Neuronal stem cell (in vitro differentiated cells): ENCODE measurements at places on chromosomes 16 and 17.
A peak's percentile ranks its signal among the peaks of the same experiment; 100 is the strongest.

DNA sequence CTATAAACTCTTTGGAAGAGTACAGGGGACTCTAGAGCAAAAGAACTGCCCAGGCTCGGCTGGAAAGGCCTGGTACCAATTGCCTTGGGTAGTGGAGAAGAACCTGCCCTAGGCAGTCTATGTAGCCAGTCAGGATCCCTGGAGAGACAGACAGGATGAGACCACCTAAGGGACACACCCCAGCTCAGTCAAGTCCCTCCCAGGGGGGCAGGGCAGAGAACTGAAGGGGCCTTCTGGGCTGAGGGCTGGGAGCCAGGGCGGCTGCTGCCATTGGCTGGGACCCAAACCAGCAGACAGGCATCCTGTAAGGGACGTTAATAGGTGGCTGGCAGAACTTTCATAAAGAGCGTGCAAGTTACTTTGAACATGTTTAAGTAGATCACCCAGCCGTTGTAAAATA, 12.8 kb upstream of the SLC38A8 start:
- H3K4me1 ChIP-seq, result no peaks in the 10 kb centered on the region
- H3K36me3 ChIP-seq, result peaks cover 37% of the 10 kb centered on the region
- H3K27ac ChIP-seq, result no peak overlapping the region
- H3K4me3 ChIP-seq, result no peak overlapping the region

- no peak overlapping the region for H3K27ac ChIP-seq
- H3K36me3 ChIP-seq, result no peaks in the 10 kb centered on the region
- peaks cover 2% of the 10 kb centered on the region for H3K4me1 ChIP-seq
- no peak for DNase-seq
- H3K27me3 ChIP-seq, result no peaks in the 10 kb centered on the region
- no peak overlapping the region for H3K4me3 ChIP-seq
Observed at GRCh38 chr17:67369676-67370075, 3.3 kb upstream of the PSMD12 start.

- no peak for DNase-seq
- no peak overlapping the region for H3K4me3 ChIP-seq
- H3K27me3 ChIP-seq, result no peaks in the 10 kb centered on the region
- peaks cover 4% of the 10 kb centered on the region for H3K4me1 ChIP-seq
- no peak overlapping the region for H3K27ac ChIP-seq
Observed at GRCh38 chr17:80961541-80962330, 29.9 kb upstream of the CHMP6 start.

DNA sequence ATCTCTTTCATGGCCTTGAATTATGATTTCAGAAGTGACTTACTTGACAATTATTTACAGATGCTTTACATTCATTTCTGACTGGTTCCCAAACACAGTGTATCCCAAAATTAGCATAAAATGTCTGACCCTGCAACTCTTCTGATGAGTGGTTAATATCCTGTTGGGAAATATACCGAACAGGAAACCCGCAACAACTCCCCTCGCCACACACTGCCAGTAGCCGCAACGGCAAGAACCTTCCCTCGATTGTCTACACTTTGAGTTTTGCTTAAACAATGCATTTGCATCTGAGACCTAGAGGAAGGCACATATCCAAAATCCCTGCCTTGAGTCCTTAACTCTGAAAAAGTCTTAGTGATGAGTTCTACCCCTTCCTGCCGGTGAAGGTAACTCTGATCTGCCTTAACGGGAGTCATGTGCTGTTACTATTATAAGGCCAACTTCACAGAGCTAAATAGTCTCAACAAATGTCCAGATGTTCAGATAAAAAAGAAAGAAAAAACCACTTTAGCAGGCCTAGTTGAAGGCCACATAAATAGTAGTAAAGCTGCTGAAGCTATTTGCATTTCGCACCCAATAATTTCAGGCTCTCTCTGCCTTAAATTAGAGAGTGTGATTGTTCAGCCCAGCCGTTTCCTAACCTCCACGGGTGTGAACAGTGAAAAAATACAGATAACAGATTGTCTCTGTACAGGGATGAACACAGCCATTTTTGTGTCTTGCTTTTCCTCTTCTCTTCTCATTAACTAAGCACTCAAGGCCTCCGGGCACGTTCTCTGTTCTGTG, 321.1 kb downstream of the HS3ST3B1 start:
- no peaks in the 10 kb centered on the region for H3K4me1 ChIP-seq
- DNase-seq, result no peak
- no peak overlapping the region for H3K4me3 ChIP-seq
- no peak overlapping the region for H3K27ac ChIP-seq
- H3K27me3 ChIP-seq, result no peaks in the 10 kb centered on the region

DNA sequence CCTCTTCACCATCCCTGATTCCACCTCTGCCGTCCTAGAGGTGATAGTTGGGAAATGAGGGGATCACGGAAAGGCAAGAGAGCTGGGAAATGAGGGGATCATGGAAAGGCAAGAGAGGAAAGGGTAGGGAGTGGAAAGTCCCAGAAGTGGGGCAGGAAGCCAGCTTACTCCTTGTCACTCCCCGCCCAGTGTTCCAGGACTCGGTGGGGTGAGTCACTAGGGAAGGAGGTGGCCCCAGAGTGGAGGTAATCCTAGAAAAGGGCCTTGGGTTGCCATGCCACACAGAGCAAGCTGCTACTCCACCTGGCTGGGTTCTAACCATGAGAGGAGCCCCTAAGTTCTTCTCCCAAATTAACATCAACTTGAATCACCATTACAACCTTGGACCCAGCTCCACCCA, 14.8 kb downstream of the ALOXE3 start:
- no peaks in the 10 kb centered on the region for H3K36me3 ChIP-seq
- no peak for DNase-seq
- no peak overlapping the region for H3K4me3 ChIP-seq
- no peak overlapping the region for H3K27ac ChIP-seq

- H3K36me3 ChIP-seq, result no peaks in the 10 kb centered on the region
- no peak for DNase-seq
- H3K4me3 ChIP-seq, result no peak overlapping the region
- no peaks in the 10 kb centered on the region for H3K4me1 ChIP-seq
- no peak overlapping the region for H3K27ac ChIP-seq
Observed at GRCh38 chr17:56440419-56440818, 153.1 kb upstream of the NOG start.

DNA sequence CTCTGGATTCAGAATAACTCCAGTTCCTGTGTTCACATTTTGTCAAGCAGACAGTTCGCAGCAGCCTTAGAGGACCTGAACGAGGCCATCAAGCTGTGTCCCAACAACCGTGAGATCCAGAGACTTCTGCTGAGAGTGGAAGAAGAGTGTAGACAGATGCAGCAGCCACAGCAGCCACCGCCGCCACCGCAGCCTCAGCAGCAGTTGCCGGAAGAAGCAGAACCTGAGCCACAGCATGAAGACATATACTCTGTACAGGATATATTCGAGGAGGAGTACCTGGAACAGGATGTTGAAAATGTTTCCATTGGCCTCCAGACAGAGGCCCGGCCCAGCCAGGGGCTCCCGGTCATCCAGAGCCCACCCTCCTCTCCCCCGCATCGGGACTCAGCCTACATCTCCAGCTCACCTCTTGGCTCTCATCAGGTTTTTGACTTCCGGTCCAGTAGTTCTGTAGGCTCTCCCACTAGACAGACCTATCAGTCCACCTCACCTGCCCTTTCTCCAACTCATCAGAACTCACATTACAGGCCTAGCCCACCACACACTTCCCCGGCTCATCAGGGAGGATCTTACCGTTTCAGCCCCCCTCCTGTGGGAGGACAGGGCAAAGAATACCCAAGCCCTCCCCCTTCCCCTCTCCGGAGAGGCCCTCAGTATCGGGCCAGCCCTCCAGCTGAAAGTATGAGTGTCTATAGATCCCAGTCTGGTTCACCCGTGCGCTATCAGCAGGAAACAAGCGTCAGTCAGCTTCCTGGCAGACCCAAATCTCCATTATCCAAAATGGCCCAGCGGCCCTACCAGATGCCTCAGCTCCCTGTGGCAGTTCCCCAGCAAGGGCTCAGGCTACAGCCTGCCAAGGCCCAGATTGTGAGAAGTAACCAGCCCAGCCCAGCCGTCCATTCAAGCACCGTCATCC, 25.9 kb downstream of the CYB561 start:
- no peaks in the 10 kb centered on the region for H3K4me1 ChIP-seq
- DNase-seq, result no peak
- H3K36me3 ChIP-seq, result peaks cover 18% of the 10 kb centered on the region
- no peak overlapping the region for H3K27ac ChIP-seq
- no peaks in the 10 kb centered on the region for H3K27me3 ChIP-seq

DNA sequence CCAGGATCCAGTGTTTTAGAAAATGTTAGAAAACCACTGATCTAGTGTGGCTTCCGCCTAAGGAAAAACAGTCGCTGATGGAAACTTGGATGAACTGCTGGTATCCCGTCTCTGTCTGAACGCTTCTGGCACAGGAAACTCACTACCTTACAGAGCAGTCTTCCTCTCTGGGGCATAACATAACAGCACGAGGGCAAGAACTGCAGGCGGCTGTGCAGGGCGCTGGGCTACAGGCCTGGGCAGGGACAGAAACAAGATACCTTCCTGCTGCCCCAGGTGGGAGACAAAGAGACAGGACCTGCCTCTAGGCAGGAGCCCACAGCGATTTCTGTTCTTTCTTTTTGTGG, 10.5 kb downstream of the MXRA7 start:
- peak overlapping the region; percentile 83 for H3K27ac ChIP-seq
- peaks cover 36% of the 10 kb centered on the region for H3K4me1 ChIP-seq
- DNase-seq, result no peak
- H3K36me3 ChIP-seq, result no peaks in the 10 kb centered on the region
- H3K4me3 ChIP-seq, result peak overlapping the region; percentile 44

GRCh38 chr17:17060930-17061329, 18.7 kb downstream of the MPRIP start:
- no peak overlapping the region for H3K4me3 ChIP-seq
- no peaks in the 10 kb centered on the region for H3K27me3 ChIP-seq
- no peak for DNase-seq
- H3K27ac ChIP-seq, result no peak overlapping the region
- H3K36me3 ChIP-seq, result peaks cover 4% of the 10 kb centered on the region

- H3K4me1 ChIP-seq, result no peaks in the 10 kb centered on the region
- H3K36me3 ChIP-seq, result no peaks in the 10 kb centered on the region
- no peak overlapping the region for H3K27ac ChIP-seq
- H3K4me3 ChIP-seq, result no peak overlapping the region
- no peak for DNase-seq
Observed at GRCh38 chr17:28818819-28819221, 23.8 kb downstream of the FAM222B start.

DNA sequence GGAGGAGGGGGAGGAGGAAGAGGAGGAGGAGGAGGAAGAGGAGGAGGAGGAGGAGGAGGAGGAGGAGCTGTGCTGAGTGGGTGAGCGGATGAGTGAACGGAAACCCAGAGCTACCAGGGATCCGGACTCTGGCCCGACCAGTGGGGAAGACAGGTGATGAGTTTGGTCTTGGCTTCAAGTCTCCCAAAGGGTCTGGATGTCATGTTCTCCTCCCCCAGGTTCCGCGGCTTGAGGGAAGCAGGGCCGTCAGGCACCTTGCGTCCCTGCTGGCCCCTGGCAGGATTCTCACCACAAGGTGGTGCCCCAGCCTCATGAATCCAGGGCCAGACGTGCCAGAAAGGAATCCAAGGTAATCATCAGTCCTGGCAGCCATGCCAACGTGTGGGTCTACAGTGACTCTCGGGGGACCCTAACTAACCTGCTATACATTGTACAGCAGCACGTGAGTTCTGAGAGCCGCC, 13.5 kb upstream of the ABAT start:
- no peaks in the 10 kb centered on the region for H3K27me3 ChIP-seq
- no peak overlapping the region for H3K27ac ChIP-seq
- no peak overlapping the region for H3K4me3 ChIP-seq
- no peaks in the 10 kb centered on the region for H3K36me3 ChIP-seq
- DNase-seq, result peak; percentile 64
- H3K4me1 ChIP-seq, result no peaks in the 10 kb centered on the region

DNA sequence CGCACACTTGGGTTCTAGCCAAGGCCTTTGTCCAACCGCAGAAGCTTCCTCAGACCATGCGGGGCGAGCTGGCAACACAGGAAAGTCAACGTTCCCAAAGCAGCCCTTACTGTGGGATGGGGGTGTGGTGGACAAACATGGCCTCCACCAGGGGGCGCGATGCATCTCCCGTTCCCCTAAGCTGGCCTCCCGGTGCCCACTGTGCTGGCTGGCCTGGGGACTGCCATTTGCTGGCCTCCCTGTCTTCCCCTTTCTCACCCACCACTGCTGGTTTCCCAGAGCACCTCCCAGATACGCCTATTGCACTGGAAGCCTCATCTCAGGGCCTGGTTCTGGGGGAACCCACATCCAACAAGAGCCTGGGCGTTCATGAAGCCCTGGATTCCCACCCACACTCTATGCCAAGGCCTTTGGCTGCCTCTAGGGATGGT, 145.3 kb downstream of the IRF8 start:
- H3K4me1 ChIP-seq, result no peaks in the 10 kb centered on the region
- no peak overlapping the region for H3K4me3 ChIP-seq
- no peak overlapping the region for H3K27ac ChIP-seq
- H3K27me3 ChIP-seq, result no peaks in the 10 kb centered on the region

DNA sequence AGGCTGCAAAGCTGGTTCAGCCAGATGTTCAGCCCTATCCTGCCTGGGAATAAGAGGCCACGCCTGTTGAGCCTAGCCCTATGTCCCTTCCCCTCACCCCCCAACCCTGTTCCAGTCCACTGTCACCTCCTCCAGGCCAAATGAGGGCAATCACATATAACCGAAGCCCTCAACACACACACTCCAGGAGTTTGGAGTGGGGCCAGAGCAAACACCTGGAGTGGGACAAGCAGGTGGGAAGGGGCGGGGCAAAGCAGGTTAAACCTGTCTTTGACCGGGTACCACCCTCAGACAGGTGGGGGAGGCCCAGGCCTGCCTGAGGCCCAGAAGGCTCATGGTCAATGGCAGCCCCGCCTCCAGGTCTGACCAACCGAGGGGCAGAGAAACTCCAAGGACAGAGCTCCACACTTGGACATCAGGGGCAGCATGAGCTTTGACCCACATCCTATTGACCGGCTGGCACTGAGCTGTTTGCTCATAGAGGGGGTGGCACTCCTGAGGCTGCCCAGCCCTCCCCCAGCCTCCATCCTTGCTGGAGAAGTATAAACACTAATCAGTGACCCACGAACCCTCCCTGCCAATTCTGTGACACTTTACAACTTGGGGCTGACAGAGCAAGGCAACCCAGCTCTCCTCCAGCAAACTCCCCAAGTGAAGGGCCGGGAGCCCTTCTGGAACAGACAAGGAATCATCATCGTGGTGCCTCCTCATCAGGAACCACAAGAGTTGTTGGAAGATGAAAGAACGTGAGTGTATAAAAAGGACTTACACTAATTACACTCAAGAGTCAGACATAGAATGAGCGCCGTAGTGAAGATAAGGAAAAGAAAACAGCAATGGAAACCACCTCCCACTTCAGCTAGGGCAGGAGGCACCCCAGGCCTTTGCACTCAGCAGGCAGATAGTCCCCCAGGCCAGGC, 1.5 kb downstream of the ESRP2 start:
- H3K27me3 ChIP-seq, result no peaks in the 10 kb centered on the region
- H3K4me1 ChIP-seq, result peaks cover 9% of the 10 kb centered on the region
- H3K4me3 ChIP-seq, result no peak overlapping the region
- no peak for DNase-seq

- H3K36me3 ChIP-seq, result no peaks in the 10 kb centered on the region
- no peaks in the 10 kb centered on the region for H3K27me3 ChIP-seq
- DNase-seq, result no peak
Observed at GRCh38 chr17:28777178-28777577, 33.4 kb downstream of the TRAF4 start.

DNA sequence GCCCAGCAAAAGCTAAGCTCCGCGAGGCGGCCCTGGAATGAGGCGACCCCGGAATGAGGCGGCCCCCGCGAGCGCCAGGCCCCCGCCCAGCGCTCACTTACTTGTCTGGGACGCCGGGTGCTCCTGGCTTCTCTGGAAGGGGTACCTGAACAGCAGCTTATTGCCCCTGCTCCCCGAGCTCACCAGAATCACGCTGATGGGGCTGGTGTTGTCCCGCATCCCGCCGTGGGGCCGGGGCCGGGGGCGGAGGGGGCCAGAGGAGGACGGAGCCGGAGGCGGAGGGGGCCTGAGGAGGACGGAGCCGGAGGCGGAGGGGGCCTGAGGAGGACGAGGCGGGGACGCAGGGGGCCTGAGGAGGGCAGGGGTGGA, 440 bp downstream of the NPRL3 start:
- no peaks in the 10 kb centered on the region for H3K4me1 ChIP-seq
- peak overlapping the region; percentile 77 for H3K4me3 ChIP-seq
- no peaks in the 10 kb centered on the region for H3K36me3 ChIP-seq
